ENCODE measurements at places on chromosomes 7 and 10. TPM values are rescaled to one million over a fixed set of nuclear protein-coding genes. Genes with fewer than 3 reads are reported as not detected.
A peak's percentile ranks its signal among the peaks of the same experiment; 100 is the strongest.

DNA sequence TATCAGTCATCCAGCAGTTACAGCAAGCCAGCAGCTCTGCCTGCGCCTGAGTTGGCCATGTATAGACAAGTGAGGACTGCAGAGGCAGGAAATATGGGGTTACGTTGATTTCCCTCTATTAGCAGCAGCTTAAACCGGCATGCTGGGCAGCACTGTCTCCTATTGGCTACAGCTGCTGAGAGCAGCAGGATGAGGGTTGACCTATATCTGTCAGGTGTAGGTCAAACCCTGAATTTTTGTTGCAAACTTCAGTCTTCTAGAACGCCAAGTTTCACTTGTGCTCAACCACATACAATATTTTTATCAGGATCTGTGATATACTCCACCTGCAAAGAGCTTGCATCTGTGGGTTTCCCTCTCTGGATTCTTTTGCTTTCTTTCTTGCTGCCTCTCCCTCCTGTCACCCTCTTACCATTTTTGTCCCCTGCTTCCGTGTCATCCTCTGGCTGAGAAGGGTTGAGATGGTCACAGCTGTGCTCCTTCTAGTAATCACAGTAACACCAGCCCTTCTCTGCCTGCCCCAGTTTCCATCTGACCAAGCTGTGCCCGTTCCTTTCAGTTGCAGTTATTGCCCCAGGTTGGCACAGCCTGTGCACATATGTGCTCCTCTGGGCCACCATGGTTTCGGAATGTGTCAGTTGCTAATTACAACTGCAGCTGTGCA lies 23.8 kb upstream of the GLCCI1 start:
- DNase-seq: peak; percentile 73

- no peak for DNase-seq
Observed at GRCh38 chr7:37196676-37197075, 252.0 kb downstream of the ELMO1 start.

DNA sequence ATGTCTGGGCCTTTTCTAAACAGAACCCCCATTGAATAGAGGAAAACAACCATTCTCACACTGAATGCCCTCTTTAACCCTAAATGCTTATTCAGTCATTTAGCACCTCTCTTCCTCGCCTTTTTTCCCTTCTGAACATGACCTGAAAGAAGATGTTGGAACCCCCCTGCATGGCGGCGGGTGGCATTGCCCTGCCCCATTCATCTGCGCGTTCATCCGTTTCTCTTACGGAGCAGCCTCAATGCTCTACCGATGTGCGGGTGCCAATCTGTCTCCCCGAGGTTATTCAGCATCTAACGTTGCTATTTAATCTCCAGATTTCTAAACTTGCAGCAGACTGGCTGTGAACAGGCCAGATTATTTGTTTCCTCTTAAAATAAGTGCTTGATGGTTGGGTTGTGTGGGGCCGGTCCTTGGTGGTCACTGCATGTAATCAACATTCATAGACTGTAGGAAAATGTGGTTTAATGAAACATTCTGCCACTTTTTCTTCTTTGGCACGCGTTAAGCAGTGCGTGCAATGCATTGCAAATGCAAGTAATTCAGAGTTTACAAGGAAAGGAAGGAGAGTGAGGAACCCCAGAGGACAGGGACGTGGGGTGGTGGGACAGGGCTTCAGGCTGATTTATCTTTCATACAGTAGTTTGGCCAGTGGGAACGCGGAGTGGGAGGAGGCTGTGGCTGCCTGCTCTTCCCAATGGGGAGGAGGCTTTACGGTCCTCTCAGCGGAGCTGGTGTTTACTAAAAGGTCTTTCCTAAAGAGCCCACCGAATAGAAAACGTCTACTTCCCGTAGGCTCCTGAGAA lies 286.7 kb downstream of the DPP6 start:
- DNase-seq: no peak

DNA sequence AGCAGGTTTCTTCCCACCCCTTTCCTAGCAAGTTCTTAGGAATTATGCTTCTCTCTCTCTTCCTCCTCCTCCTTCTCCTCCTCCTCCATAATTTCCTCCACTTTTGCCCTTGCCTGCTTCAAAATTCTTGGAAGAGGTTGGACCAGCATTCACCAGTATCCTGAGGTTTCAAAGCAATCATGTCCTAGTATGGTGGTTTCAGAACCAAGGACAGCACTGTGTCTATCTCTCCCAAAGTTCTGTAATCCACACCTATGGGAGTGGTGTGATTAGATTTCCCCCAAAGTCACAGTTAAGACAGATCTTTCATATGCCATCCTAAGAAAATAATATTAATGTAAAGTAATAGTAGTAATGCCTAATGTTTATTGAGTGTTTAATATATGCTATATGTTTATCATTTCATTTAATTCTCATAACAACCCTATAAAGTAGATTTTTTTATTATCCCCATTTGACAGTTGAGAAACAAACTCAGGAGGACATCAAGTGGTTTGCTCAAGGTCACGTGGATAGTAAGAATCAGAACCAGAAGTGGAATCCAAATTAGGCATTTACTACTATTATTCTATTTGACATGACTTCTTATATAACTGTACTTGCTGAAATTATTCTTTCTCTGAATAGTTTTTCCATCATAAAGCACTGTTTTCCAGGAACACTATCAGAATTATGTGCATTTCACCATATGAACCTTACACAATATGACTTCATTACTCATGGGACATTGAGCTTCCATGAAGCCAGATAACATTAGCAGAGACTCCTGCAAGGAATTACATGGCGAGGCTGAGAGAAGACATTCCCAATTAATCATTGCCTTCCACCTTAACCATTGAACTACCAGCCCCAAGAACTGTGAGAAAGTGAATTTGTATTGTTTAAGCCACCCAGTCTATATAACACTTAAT lies 91.4 kb downstream of the IPMK start:
- DNase-seq: no peak

- DNase-seq: no peak
Observed at GRCh38 chr7:43653466-43653865, 70.6 kb downstream of the STK17A start.

- no peak for DNase-seq
Observed at GRCh38 chr10:65024886-65025285, 1503.7 kb downstream of the REEP3 start.

GRCh38 chr10:45239642-45240041 lies 75.8 kb downstream of the OR13A1 start:
- DNase-seq: no peak

- DNase-seq: no peak
Observed at GRCh38 chr7:53397911-53398310, 362.5 kb downstream of the POM121L12 start.

DNA sequence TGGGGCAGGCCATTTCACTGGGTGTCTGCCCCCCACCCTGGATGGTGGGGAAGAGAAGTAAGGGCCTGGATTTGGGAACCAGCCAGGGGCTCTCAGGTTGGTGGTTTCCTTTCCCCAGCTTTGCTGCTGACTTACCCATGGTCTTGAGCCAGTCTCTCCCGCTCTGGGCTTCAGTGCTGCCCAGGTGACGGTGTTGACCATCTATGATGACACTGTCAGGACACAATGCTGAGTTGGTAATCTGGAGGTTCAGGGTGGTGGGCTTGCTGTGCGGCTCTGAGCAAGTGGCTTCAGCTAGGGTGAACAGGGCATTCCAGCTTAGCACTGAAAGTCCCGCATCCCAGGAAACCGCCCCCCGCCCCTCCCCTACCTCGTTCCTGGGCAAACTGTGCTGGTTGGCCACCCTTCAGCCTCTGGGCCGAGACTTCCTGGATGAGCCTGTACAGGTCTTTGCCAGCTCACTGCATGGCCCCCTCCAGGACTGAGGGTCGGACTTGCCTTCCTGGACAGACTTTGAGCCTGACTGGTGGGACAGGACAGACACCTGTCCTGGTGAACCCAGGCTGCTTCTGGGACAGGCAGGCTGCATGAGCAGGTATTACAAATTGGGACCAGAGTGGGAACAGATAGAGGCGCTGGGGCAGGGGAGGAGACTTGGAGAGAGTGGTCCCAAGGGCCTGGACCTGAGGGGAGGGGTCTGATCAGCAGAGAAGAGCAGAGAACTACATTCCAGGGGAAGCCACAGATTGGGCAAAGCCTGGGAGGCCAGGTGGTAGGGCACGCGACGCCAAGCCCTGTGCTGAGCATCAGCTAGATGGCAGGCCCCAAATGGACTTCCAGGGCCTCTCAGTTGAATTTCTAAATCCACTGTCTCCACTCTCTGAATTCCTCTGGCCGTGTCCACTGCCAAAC lies 19.9 kb upstream of the ZMIZ1 start:
- no peak for DNase-seq

DNA sequence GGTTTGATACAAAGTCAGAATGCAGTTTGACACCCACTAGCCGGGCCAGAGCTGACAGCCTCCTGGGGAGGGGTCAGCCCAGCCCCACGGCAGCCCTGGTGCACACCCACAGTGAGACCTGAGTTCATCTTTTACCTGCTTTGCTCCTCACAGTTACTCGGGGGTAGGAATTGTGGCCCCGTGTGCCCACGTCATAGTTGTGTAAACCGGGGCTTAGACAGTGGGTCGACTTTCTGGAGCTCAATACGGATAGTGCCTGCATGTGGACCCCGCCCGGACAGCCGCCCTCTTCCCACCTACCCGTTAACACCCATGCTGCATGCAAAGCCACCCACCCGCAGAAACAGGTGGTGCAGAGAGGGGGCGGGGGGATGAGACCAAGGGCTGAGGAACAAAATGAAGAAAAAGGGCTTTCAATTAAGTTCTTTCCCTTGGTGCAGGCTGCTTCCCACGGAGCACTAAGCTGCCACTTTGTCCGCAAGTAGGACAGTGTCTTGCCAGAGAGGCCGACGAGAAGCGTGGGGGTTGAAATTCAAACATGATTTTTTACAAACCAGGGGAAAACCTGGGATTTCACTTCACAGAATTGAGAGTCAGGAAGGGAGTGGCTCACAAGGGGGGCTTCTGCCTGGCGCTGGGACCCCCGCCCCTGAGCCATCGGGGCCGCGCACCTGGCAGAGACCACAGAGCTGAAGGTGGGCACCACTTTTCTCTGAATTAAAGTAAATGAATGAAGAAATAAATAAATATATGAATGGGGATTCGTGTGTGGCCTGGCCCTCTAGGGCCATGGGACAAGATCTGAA lies 24.6 kb upstream of the FOXL3 start:
- DNase-seq: no peak

DNA sequence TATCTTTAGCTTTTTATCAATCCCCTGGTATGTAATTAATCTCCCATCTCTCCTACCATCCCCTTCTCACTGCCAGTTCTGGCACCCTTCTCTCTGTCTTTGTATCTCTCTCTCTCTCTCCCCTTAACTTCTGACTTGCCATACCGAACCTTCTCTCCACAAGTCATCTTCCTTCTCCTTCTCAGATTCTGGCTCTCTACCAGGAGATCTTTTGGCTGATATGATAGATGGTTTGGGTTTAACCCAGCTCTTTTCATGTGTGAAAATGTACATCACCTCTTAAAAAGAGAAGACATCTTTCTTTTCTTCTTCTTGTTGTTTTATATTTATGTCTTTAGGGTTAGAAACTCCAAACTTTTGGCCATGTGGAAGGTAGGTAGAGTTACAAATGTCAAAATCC lies 196.7 kb downstream of the HGF start:
- no peak for DNase-seq

DNA sequence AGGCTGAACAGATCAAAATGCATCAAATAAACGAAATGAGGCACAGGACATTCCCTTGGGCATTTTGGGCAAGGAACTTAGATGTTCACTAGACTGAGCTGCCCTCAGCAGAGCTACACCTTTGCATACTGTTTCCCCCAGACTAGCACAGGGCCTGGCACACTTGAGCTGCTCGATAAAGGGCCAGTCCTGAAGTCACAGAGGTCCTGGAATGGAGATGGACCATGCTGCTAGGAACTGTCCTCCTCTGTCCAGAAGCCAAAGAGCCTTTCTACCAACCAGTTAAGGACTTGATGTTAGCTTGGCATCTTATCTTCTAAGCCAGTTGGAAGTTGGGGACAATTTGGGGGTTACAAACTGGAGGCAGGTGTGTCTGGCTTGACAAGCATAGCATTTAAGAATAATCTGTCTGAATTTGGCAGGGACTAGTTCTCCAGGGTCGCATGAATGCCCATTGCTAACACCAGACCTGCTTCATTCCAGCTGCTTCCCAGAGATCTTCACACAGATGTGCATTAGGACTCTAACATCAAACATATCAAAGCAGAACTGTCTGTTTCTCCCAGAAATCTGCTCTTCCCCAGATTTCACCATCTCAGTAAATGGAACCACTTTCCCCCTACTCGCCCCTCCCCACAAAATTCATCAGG lies 152.2 kb upstream of the PDE1C start:
- DNase-seq: no peak

GRCh38 chr7:28086198-28086597 lies 94.4 kb downstream of the JAZF1 start:
- no peak for DNase-seq

- DNase-seq: no peak
Observed at GRCh38 chr7:127820732-127821085, 168.7 kb downstream of the SND1 start.

GRCh38 chr7:8295638-8296361 lies 33.8 kb upstream of the ICA1 start:
- DNase-seq: peak; percentile 24

DNA sequence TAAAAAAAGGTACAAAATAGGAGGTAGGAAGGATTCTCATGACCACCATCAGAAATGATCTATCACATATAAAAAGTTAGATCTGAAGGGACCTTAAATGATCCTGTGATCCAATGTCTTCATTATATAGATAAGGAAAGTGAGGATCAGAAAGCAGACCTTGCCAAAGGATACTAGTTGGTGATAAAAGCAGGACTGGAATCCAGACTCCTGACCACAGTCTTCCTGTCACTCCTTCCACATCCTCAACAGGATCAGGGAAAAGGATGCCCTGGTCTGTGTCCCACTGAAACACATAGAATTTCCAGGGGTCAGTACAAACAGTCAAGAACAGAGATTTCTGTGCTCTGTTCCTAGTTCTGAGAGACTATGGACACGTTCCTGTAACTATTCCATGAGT lies 97.2 kb downstream of the SPAG6 start:
- no peak for DNase-seq

GRCh38 chr7:1056785-1057410 lies 12.6 kb downstream of the GPR146 start:
- no peak for DNase-seq

- DNase-seq: no peak
Observed at GRCh38 chr10:32961895-32962369, 3.9 kb upstream of the ITGB1 start.

The PLXNA4 gene
- 0.99 TPM for total RNA-seq

The GAD2 gene
- total RNA-seq: not detected

The ANLN gene
- total RNA-seq: 46.1 TPM

The TMED4 gene
- total RNA-seq: 79.8 TPM

The TSPAN13 gene
- 1.1 TPM for total RNA-seq

The EPO gene
- total RNA-seq: not detected

The PNLIP gene
- not detected for total RNA-seq

The ATOH7 gene
- total RNA-seq: not detected

The IFIT1B gene
- not detected for total RNA-seq

The OR2A12 gene
- not detected for total RNA-seq
